ENCODE measurements at places on chromosomes 3 and 15. TPM values are rescaled to one million over a fixed set of nuclear protein-coding genes. Genes with fewer than 3 reads are reported as not detected.

Gene LSAMP
- total RNA-seq = 1.7 TPM

Gene SPATA12
- not detected for total RNA-seq

Gene ASB14
- total RNA-seq = not detected

DNA sequence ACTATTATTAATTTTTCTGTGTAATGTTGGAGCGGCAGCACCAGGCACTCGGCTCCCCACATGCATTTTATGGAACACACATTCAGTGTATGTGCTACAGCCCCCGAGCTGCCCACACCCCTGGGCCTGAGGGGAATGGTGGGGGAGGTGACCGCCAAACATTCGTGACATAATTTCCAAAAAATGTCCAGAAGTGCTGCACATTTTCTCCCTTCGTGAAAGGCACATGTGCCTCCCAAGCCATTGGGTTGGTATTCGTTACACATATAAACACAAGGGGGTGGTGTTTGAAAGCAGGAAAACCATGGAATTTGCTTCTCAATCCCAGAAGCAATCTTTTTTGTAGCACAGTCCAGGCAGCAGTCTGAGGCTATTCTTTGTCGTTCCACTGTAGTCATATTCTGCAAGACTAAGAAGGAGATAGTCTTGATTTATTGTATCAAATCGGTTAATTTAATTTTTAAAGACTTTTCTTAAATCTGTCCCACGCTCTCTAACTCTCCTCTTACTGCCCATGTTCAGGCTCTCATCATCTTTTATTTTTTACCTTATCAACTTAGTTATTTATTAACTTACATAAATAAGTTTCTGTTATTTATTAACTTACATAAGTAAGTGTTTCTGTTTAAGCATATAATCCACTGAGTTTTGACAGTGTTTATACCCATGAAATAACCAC is 39.2 kb upstream of the POLR2M start:
- DNase-seq = no peak
